CD4-positive, alpha-beta T cell treated with Interferon gamma for 1 hour (primary cell): ENCODE measurements at places on chromosomes 12 and 14.

DNA sequence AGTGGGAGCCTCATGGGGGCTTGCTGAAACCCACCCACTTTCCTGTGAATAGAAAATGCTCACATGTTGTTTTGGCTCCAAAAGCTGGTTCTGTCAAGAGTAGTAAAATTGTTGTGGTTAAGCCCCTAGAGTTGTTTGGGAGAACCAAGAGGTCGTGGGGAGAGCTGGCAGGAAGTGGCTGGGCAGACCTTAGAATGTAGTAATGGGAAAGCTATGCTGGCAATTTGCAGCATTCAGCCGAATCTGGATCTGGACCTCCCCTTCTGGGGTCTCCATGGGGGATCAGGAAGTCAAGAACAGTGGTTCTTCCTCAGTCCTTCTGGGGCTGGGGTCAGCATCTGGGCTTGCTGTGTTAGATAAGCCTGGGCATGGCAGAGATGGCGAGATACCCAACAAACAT lies 150.6 kb upstream of the TBX3 start:
- no peak for DNase-seq

DNA sequence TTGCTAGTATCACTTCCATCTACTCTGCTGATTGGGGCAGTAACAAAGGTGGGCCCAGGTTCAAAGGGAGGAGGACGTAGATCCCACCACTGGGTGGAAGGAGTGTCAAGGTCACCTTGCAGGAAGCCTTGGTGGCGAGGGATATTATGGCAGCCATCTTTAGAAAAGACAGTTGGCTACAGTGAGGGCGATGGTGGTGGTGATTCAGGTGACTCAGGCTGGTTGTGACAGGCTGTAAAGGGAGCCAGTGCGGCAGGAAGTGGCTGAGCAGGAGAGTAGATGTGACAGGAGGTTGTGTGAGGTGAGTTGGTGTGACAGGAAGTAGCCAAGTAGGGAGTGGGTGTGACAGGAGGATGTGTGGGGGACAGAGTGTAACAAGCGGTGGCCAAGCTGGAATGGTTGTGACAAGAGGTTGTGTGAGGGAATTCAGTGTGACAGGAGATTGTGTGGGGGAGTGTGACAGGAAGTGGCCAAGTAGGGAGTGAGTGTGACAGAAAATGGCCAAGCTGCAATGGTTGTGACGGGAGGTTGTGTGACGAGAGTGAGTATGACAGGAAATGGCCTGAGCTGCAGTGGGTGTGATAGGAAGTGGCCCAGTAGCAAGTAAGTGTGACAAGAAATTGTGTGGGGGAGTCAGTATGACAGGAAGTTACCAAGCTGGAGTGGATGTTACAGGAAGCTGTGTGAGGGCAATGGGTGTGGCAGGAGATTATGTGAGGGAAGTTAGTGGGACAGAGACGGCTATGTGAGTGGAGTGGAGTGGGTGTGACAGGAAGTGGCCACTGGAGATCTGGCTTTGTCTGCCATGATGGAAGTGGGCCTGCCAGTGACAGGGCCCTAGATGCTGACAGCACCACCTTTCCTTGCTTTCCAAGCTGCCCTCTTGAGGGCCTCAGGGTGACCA lies 136.5 kb upstream of the MYL2 start:
- DNase-seq: peak; percentile 67

DNA sequence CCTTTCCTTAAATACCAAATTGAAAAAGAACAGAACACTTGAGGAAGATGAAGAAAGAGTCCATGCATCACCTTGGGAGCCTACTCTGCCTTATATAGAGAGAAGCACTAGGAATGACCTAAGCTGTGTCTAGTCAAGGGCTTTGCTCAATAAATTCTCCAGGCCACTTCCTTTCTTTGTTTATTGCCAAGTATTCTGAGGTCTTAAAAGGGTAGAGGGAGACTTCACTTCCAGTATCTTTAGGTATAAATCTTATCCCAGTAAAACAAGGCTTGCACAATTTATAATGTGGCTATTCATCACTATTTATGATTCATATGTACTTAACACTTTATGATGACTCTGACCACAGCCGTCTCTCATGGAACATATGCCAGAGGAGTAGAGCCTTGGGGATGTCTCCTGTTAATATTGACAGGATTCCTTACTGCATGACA lies 85.1 kb upstream of the ARHGAP5 start:
- no peak for DNase-seq

- DNase-seq: no peak
Observed at GRCh38 chr14:22502551-22502950, 86.5 kb downstream of the DAD1 start.

- peak; percentile 59 for DNase-seq
Observed at GRCh38 chr12:75964150-75964549, 67.4 kb downstream of the PHLDA1 start.
